CD4-positive, alpha-beta T cell (primary cell): ENCODE measurements at places on chromosomes 5 and 9.

- no peak for DNase-seq
Measured at GRCh38 chr5:54309276-54309675, 1.1 kb downstream of the ARL15 start.

- DNase-seq, result no peak
Measured at GRCh38 chr9:68508547-68508946, 32.1 kb downstream of the TMEM252 start.

GRCh38 chr9:93918061-93918460, 37.1 kb downstream of the BARX1 start:
- no peak for DNase-seq

DNA sequence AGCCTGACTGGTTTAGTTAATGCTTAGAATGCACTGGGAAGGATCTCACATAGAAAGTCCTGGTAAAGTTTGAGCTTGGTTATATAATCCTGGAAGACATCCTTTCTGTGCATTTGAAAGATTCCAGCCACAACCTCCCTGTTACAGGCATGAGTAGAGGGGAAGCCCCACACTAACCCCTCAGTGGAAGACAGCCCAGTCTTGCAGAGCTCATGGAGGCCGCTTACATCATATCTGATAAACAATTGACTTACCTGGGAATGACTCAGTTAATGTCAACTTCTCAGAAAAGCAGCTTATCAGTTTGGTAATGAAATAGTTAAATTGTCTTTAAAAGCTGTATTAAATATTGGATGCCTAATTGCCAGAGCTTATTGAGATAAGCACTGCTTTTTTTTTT, 28.1 kb upstream of the PDE8B start:
- no peak for DNase-seq

DNA sequence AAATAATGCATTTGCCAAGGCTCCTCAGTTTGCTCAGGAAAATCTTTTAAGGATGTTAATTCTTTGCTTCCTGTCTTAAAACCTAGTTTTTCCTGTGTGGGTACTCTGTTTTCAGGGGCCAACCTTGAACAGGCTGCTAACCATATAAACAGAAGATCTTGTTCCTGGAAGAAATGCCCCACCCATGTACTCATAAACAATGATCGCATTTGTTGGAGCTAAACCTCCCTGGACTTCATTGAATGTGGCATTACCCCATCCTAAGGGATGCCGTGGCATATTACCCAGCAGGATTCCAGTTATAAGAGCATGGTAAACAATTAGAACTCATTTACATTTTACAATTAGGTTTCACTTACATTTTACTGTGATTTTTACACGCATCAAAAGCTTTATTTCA, 436.0 kb downstream of the ZNF608 start:
- no peak for DNase-seq

DNA sequence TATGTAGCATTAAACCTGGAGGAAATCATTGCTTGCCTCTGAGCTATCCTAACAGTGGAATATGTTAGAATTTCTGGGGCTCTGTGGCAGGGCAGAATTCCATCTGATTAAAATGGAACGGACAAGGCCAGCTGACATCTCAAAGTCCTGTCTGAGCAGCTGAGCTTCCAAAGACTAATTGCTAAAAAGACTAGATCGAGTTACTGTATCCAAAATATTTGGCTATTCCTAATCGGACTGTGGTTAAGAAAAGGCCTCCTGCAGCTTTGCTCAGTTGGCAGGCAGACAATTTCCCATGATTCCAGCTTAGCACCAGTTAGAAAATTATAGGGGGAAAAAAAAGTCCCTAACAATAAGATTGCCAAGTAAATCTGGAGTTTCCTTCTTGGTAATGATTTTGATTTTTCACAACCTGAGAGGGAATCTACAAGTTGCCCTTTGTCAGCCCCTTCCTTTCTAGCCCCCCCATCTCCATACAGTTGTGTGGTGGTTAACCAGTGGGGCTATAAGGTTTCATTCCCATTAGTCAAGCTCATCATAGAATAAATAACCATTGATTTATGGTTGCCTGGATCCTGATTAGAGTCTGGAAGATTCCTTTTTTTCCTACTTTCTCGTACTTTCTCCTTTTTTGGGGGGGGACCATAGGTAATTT, 26.4 kb downstream of the PTGR1 start:
- DNase-seq, result no peak

DNA sequence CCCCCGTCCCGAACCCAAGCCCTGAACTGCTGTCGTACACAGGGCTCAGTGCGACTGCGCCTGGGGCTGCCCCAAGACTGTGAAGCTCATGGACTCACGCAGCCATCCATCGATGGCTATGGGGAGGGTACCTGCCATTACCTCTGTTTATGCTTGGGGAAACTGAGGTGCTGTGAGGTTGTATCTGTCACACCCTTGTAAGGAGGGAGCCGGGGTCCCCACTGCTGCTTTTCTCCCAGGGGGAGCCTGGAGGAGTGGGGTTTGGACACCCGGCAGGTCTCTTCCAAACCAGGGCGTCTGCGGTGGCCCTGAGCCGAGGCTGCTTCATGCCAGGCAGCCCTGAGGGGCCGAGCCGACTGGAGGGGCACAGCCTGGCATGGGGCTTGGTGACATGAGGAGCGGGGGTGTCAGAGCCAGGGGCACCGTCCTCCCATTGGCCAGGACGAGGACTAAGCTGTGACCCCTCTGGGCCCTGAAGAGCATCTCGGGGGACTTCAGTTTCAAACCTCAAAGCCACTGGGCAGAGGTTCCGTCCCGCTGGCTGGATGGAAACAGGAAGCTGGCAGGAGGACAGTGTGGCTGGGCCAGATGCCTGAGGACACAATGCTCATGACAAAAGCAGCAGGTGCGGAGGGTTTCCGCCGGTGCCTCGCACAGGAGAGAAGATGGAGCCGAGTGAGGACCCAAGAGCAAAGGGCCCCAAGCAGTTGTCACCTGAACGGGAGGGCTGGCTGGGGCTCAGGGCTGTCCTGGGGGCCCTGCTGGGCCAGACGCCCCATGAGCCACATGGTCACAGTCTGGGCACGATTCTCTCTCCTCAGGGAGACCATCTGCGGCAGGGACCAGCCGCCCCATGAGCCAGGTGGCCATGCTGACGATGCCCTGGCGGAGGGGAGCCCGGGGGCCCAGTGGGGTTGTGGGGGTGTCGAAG, 54.4 kb upstream of the EXOC3 start:
- DNase-seq, result no peak

- DNase-seq, result no peak
Measured at GRCh38 chr9:132588501-132589147, 6.2 kb downstream of the BARHL1 start.

DNA sequence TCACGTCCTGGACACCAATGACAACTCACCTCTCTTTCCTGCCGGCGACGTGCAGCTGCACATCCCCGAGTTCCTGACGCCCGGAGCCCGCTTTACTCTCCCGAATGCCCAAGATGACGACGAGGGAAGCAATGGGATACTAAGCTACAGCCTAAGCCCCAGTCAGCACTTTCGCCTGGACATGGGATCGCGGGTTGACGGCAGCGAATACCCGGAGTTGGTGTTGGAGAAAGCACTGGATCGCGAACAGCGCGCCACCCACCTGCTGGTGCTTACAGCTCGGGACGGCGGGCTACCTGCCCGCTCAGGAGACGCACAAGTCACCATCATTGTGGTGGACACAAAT, 1.1 kb downstream of the PCDHAC1 start:
- DNase-seq, result no peak

DNA sequence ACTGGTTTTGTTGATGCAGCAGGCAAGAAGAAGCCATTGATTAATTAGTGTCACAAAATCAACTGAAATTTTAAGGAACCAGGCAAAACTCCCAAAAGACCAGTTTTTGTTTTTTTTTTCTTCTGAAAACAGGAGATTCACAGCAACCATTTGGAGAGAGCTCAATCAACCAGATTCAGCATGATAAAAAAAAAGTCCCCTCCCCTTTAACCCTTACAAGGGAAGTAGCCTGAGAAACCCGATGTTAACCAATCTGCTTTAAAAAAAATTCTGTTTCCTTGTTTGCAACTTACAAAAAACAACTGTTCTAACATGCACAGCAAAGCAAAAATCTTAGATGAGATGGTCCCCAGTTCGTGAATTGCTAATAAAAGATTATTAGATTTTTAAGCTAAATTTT, 59.7 kb downstream of the HMHB1 start:
- no peak for DNase-seq

GRCh38 chr5:151647320-151647861, 39.3 kb downstream of the SPARC start:
- no peak for DNase-seq

GRCh38 chr9:9410736-9411135, 1202.1 kb downstream of the PTPRD start:
- no peak for DNase-seq

DNA sequence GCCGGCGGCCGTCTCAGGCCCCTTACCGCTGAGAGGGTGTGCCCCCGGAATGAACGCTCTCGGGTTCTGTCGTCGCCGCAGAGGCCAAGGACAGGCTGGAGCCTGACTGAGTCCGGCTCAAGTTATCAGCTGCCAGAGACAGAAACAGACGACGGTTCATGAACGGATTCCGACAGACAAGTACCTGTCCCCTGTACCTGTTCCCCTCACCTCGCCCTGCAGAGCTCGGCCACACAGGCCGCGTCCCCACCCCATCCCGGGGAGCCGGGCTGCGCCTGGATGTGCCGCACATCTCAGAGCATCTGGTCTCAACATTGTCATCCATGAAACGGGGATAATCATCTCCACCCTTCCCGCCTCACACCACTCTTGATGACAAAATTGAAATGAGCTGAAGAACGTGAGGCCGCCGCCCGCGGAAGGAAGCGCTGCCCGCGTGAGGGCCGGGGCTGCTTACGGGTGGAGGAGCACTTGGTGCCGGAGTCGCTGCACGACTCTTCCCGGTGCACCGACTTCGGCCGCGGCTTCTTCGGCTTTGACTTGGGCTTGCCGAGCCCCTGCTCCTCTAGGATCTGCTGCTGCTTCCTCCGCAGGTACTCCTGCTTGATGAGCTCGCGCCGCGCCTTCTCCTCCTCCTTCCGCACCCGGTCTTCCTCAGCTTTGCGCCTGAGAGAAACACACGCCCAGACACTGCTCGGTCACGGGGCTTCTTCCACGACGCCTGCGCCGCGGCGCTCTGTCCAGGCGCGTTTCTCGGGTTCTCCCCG, 89.2 kb downstream of the CAMSAP1 start:
- no peak for DNase-seq

GRCh38 chr5:150764530-150764929, 5.7 kb upstream of the DCTN4 start:
- no peak for DNase-seq
